ENCODE measurements at places on chromosomes 7 and 10. TPM values are rescaled to one million over a fixed set of nuclear protein-coding genes. Genes with fewer than 3 reads are reported as not detected.
A peak's percentile ranks its signal among the peaks of the same experiment; 100 is the strongest.

GRCh38 chr7:12769444-12769843 lies 82.0 kb downstream of the ARL4A start:
- H3K36me3 ChIP-seq = no peaks in the 10 kb centered on the region
- peaks cover 24% of the 10 kb centered on the region for H3K4me1 ChIP-seq
- no peak overlapping the region for H3K27ac ChIP-seq
- no peak overlapping the region for H3K4me3 ChIP-seq
- no peak for DNase-seq
- H3K27me3 ChIP-seq = no peaks in the 10 kb centered on the region

GRCh38 chr7:103380395-103381191 lies 33.1 kb downstream of the PSMC2 start:
- peaks cover 12% of the 10 kb centered on the region for H3K27me3 ChIP-seq
- no peak for DNase-seq
- no peak overlapping the region for H3K4me3 ChIP-seq
- no peaks in the 10 kb centered on the region for H3K36me3 ChIP-seq
- H3K4me1 ChIP-seq = no peaks in the 10 kb centered on the region

Gene MBL2
- total RNA-seq = not detected

GRCh38 chr7:1200045-1200444 lies 32.6 kb upstream of the UNCX start:
- DNase-seq = peak; percentile 66
- H3K4me1 ChIP-seq = peaks cover 21% of the 10 kb centered on the region
- no peak overlapping the region for H3K27ac ChIP-seq
- no peaks in the 10 kb centered on the region for H3K27me3 ChIP-seq

DNA sequence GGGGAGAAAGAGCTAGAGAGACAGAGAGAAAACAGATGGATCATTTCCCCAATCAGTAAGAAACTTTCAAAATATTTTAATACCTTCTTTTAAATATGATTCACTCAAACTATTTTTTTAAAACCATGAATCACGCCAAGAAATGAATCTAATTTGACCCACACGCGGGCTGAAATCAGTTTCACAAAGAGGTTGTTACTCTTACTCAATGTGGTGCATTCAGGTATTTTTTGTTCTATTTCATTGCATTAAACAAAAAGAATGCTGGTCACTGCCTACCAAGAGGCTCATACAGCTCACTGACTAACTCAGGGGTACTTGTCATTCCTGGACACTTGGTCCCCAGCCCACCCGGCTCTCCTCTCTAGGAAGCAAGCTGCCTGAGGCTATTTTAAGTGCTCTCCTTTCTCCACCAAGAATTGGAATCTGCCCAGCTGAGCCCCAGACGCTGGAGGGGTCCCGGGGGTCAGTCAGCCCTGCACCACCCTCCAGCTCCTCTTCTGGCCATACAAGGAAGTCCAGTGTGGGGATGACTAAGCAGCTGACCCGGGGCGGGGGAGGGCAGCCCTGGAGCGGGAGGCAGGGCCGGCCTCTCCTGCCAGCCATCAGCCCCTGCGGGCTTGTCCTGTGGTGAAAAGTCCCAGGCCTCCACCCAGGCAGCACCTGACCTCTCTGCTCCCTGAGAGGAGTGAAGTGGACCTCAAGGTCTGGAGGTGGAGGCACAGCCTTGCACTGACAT lies 21.7 kb upstream of the PFKP start:
- H3K4me1 ChIP-seq = no peaks in the 10 kb centered on the region
- DNase-seq = no peak
- H3K4me3 ChIP-seq = no peak overlapping the region

Gene DRGX
- total RNA-seq = not detected

DNA sequence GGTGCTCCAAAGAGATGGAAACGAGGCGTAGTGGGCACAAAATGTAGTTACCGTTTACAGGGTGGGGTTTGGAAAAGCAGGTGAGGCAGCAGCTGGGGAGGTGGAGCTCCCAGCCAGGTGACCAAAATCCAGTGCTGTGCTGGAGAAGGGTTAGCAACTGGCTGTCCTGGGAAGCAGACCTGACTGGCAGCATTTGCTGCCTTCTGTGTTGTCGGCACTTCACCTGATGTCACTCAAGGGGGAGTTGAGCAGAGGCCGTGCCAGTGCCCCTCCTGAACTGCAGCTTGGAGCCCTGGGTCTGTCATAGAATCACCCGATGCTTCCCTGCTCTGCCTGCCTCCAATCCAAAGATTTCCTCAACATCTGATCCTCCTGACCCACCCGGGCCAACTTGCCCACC lies 12.8 kb downstream of the GCK start:
- H3K27me3 ChIP-seq = no peaks in the 10 kb centered on the region
- H3K36me3 ChIP-seq = no peaks in the 10 kb centered on the region
- peaks cover 9% of the 10 kb centered on the region for H3K4me1 ChIP-seq
- no peak for DNase-seq

DNA sequence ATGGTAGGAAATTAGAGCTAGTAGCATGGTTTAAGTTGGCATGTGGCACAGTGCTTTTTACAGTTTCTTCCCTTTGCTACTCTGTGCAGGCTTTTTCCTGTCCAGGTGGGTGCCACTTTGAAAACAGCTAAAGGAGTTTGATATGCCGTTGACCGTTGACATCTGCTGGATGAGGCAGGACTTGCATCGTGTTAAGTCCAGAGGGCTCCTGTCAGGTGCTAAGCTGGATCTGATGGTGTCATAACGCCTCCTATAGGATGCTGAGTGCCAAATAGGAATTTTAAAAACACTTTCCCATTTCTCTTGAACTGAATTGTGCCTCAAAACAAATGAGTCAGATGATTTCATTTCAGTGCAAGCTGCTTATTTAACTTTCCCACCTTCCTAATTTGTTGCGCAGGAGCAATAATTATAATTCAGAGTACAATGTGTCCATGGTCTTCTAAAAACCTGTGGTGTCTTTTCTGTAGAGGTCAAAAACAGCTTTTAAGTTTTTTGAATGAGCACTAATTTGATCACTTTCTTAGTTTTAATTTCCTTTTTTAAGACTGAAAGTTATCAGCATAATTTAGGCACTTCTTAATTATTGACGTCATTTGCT lies 178.3 kb downstream of the CDCA7L start:
- H3K27ac ChIP-seq = no peak overlapping the region
- H3K4me3 ChIP-seq = no peak overlapping the region
- H3K27me3 ChIP-seq = peaks cover 95% of the 10 kb centered on the region
- no peaks in the 10 kb centered on the region for H3K36me3 ChIP-seq
- peak; percentile 77 for DNase-seq

DNA sequence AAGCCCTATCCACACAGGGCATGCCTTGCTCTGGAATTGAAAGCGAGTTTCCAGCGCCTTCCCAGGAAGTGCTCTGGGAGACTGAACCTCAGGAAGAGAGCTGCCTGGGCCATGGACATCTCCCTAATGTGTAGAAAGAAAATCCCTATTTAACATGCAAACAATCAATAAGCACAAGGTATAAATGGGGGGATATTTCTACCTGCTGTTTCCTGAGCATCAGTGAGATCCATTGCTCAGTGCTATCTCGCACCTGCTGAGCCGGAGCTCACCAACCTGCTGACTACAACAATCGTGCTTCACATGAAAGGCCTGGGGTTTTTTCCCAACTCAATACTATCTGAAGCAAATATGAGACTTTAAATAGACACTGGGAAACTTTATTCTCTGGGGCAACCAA lies 584.0 kb downstream of the GLRX3 start:
- no peaks in the 10 kb centered on the region for H3K4me1 ChIP-seq
- no peaks in the 10 kb centered on the region for H3K36me3 ChIP-seq
- H3K4me3 ChIP-seq = no peak overlapping the region

Gene GSTO1
- total RNA-seq = 123 TPM

GRCh38 chr10:17989908-17990767 lies 38.4 kb downstream of the SLC39A12 start:
- no peaks in the 10 kb centered on the region for H3K27me3 ChIP-seq
- no peaks in the 10 kb centered on the region for H3K4me1 ChIP-seq
- H3K4me3 ChIP-seq = no peak overlapping the region

DNA sequence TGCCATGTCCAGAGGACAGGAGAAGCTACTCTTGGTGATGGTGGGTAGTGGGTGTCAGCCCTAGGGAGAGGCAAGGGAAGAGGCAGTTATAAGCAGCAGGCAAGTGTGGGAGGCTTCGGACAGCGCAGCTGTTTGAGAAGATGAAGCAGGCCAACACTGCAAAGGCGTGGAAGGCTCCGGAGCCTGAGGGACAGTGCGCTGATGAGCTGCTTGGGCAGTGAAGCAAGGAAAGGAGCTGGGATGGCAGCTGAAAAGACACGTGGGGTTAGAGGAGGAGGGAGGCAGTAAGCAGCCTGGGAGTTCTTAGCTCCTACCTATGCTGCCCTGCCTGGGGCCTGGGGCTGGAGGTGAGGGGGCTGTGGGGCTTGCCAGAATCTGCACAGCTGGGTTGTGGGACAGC lies 50.1 kb upstream of the CRTAC1 start:
- H3K4me1 ChIP-seq = no peaks in the 10 kb centered on the region
- H3K27me3 ChIP-seq = peaks cover 38% of the 10 kb centered on the region
- no peaks in the 10 kb centered on the region for H3K36me3 ChIP-seq
- no peak overlapping the region for H3K4me3 ChIP-seq

GRCh38 chr7:29113384-29114102 lies 32.8 kb downstream of the CPVL start:
- DNase-seq = peak; percentile 34
- no peak overlapping the region for H3K27ac ChIP-seq
- no peaks in the 10 kb centered on the region for H3K27me3 ChIP-seq
- H3K4me3 ChIP-seq = no peak overlapping the region

- no peak overlapping the region for H3K27ac ChIP-seq
- H3K4me3 ChIP-seq = no peak overlapping the region
- no peaks in the 10 kb centered on the region for H3K36me3 ChIP-seq
- H3K27me3 ChIP-seq = peaks cover 45% of the 10 kb centered on the region
- DNase-seq = peak; percentile 58
These were observed 38.5 kb downstream of the CRTAC1 start for GRCh38 chr10:97991871-97992270.

Gene ATXN7L1
- 32.8 TPM for total RNA-seq

DNA sequence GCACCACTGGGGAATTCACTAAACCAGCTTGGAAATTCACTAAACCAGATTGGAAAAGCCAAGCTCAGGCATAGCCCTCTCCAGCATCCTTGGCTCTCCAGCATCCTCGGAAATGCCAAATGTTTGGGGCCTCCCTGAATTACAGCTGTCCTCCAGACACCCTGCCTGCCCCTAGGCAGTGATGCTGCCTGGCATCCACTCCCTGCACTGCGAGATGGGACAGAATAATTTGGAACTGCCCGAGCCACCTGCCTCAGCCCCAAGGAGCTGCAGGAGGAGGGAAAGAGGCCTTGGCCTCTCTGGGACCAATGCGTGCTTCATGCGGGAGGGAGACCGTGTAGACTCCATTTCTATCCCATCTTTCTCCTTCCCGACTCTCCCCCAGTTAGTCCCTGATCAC lies 64.3 kb downstream of the INSIG1 start:
- no peaks in the 10 kb centered on the region for H3K4me1 ChIP-seq
- H3K4me3 ChIP-seq = no peak overlapping the region

DNA sequence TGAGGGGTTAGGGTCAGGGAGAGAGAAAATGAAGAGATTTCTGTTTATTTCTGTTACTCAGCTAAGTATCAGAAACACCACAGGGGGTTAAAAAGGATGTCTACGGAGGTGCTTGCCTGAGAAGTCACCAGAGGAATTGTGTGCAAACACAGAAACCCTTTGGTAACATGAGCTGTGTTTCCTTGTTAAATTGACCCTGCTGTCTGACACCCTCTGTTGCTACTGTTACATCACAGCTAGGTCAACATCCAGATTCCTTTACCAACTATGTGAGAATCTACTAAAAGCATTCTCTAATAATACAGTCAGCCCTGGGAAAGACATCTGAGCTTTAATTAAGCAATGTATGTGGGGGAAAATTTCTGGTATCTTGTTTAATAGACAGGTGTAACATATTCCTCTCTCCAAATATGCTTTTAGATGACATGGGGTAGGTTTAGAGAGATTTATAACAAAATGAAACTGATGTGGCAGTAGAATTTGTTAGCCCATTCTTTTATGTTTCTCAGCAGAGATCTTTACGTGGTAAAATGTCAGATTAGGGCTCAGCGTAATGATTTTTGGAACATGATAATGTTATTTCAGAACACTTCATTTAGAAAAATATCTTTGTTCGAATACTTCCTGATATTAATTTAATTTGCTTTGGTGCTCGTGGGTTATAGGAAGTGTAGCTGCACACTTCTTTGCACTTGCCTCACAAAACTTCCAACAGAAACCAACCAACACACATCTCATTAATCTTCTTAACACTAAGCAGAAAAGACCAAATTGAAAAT lies 168.0 kb upstream of the AHR start:
- no peak overlapping the region for H3K4me3 ChIP-seq
- no peak overlapping the region for H3K27ac ChIP-seq
- DNase-seq = peak; percentile 27

- no peak overlapping the region for H3K4me3 ChIP-seq
- H3K27ac ChIP-seq = no peak overlapping the region
These were observed 107.7 kb downstream of the ICA1 start for GRCh38 chr7:8154272-8154671.

DNA sequence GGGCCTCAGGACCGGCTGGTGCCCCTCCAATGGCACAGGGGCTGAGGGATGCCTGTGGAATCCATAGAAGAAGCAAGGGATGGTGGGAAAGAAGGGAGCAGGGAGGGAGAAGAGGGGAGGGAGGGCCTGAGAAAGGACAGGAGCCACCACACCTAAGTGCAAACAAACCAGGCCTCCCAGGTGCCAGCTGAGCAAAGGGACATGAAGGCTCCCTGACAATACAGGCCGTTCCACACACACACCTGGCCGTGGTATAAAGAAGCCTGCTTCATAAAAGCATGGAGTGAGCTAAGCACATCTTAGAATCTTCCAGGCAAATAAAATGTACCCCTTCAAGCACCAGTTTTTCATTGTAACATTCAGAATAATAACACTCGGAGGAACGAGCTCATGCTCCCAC lies 54.0 kb downstream of the OAT start:
- no peak for DNase-seq
- H3K4me1 ChIP-seq = no peaks in the 10 kb centered on the region
- peaks cover 5% of the 10 kb centered on the region for H3K27me3 ChIP-seq

DNA sequence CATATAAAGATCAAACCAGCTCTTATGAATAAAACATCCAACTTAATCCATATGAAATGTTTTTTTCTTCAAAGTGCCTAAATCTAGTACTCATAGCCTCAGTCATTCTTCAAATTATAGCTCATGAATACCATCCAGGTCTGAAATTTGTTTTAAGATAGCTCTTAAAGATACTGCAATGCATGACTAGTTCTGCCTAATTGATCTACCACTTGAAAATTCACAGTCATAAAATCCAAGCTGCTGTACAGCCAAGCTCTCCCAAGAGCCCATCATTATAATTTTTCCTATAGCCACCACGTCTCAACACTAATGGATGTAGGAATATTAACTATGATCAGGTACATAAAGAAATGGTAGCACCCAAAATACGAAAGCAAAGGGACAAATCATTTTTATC lies 87.9 kb upstream of the RNF148 start:
- no peaks in the 10 kb centered on the region for H3K27me3 ChIP-seq
- peaks cover 29% of the 10 kb centered on the region for H3K4me1 ChIP-seq
- no peak overlapping the region for H3K4me3 ChIP-seq
- peaks cover 15% of the 10 kb centered on the region for H3K36me3 ChIP-seq
- H3K27ac ChIP-seq = no peak overlapping the region

Gene LRRN3
- not detected for total RNA-seq

Gene PLEKHA8
- total RNA-seq = 29.0 TPM
